ENCODE measurements at places on chromosomes 13 and 19.

- DNase-seq: no peak
Measured at GRCh38 chr19:14978161-14978776, 1.4 kb downstream of the SLC1A6 start.

- DNase-seq: no peak
Measured at GRCh38 chr13:39490136-39490535, 112.9 kb downstream of the LHFPL6 start.

DNA sequence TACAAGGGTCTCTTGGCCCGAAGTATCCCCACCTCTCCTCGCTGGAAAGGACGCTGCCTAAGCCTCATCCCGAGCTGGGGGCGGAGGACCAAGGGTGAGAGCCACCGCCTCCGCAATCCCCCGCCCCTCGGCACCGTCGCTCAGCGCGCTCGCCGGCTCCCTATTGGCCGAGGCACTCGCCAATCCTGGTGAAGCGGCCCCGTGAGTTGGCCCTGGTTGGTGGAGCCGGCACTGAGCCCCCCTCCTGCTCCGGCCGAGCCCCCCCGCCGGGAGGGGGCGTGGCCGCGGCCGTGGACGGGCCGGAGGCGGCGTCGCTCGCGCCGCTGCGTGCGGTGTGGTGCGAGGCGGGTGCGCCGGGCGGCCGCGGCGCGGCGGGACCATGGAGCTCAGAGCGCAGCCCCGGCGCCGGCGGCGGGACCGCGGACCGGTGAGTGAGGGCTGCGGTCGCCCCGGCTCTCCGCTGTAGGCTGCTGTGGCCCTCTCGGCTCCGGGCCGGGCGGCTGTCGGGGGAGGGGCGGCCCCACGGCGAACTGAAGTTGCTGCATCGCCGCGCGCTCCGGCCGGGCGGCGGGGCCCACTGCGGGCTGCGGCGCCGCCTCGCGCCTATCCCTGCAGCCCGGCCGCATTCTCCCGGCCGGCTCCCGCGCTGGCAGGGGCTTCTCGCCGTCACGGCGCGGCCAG, at the start of gene WASF3:
Gene WASF3, plus strand, starts transcription at position 291 of the 681 bp plus-strand sequence. CDS start 84,588 bp downstream, outside the sequence.
- DNase-seq: peak; percentile 79

GRCh38 chr13:50179977-50180376, 164.7 kb downstream of the KCNRG start:
- DNase-seq: no peak

DNA sequence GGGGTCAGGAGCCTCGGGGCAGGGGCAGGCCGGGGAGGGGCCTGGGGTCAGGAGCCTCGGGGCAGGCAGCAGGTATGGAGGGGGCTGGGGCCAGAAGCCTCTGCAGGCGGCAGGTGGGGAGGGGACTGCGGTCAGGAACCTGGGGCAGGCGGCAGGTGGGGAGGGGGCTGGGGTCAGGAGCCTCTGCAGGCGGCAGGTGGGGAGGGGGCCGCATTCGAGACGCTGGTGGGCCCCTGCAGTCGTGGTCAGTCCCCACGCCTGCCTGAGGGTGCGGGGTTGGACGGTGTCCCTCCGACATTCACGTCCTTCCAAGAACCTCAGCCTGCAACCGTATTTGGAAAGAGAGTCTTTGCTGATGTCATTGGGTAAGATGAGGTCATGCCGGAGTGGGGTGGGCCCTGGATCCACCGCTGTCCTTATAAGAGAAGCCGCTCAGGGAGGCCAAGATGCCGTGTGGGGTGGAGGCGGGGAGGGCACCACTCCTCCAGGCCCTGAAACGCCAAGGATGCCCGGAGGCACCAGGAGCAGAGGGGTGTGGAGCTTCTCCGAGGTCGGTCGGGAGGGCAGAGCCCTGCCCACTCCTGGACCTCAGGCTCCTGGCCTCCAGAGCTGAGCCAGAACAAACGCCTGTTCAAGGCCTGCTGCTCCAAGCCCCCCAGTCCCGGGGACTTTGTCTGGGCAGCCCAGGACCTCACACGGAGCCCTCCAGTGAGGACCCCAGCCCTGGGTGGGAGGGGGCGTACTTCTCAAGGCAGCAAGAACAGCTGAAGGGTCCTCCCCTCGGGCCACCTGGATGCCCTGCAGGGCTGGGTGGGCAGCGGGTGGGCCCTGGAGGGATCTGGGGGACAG, 30.1 kb downstream of the PIP5K1C start:
- DNase-seq: no peak

DNA sequence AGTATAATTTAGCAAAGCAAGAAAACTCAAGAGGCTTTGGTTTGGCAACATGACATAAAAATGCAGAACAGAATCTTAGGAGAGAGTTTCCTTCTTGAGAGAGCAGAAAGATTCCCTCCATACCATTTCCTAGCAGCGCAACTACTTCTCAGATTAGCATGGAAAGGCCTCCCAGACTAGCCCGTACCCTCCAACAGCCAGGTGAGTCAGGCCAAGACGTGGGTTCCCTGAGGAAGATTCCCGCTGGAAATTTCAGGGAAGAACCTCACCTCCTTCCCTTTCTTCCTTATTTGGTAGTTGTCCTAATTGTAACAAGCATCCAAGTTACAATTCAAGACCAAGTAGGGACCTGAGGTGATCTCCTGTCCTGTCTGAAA, 12.3 kb downstream of the COL4A2 start:
- DNase-seq: no peak

GRCh38 chr19:14052470-14052869, 9.4 kb downstream of the PALM3 start:
- DNase-seq: no peak

DNA sequence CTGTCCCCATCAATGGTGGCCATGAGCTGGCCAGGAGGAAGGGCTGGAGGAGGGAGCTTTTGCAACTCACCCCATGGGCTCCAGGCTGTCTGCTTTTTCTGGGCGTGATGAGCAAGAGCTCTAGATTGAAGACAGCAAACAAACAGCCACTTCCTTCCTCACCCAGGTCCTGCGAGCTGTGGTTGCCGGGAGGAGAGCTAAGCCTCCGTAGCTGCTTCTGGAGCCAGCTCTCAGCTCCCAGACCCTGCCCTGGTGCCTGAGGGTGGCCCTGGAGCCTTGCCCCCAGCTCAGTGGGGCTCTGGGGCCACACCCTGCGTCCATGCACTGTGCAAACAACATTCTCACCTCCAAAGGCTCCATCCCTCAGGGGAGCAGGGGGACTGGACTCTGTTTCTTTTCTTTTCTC, 6.2 kb downstream of the MYO1F start:
- no peak for DNase-seq

DNA sequence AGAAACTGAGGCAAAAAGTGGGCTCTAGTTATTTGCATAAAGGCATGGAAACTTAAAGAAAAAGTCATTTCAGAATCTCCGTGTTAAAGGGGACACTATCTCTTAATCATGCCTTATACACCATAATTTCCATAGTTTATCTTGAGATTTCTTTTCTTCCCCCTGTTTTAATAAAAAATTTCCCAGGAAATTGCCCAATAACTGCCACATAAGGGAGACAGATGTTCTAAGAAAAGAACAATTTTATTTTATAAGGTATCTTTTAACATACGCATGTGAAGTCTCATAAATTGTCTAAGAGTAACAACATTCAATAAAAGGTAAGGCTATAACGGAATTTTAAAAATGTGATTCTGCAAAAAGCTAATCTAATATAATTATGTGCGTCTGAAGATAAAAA, 371.3 kb downstream of the IRS2 start:
- no peak for DNase-seq

GRCh38 chr13:97321101-97321500, 99.0 kb downstream of the MBNL2 start:
- no peak for DNase-seq

DNA sequence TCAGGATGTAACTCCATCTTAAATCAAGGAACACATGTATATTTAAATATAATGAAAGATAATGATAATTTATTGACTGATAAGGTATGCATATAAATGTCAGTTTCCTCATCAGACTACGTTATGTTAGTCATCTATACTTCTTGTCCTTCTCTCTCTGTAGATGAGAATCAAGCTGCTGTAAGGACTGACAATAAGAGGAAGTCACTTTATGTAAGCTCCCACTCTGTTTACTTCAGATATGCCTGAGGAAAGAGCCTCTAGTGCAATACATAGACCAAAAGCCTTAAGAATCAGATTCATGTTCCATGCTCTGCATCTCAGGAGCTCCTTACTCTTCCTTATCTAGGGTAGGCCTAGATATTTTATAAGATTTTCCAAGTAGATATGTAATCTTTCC, 9.6 kb upstream of the SLITRK6 start:
- no peak for DNase-seq

DNA sequence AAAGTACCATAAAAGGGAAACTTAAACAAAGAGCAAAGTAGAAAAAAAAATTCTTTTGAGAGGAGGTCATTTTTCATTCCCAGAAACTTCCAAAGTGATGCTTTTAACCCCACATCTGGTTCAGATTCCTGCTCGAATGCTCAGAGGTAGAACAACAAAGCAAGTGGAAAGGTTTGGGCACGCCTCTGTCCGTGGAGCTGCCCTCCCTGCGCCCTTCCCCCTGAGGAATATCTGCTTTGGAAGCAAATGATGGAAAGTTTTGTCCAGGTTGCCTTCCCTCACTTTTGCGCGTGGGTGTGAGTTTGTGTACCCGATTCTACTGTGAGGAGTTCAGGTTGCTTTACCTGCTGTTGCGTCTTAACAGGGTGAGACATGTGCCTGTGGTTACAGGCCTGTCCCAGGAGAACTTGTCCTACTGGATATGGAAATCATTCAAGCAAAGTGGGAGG, 110.2 kb downstream of the KLF5 start:
- no peak for DNase-seq

DNA sequence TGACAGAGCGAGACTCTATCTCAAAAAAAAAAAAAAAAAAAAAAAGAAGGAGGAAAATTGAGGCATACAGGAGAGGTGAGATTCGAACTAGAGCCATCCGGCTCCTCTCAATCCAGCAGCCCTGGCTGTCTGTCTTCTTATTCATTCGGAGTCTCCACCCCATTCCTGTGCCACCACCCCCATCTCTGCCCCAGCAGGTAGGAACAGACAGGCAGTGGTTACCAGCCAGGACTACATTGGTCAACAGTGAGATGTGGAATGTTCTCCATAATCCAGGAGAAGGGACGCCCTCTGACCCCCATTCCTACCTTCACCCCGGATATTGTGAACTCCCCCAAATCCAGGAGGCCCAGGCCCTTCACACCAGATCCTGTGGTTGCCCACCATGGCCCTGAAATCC, 6.6 kb upstream of the S1PR2 start:
- DNase-seq: no peak

GRCh38 chr13:91773591-91774227, 375.3 kb downstream of the GPC5 start:
- no peak for DNase-seq

GRCh38 chr13:89869312-89869711, 1478.2 kb upstream of the MIR17HG start:
- no peak for DNase-seq

DNA sequence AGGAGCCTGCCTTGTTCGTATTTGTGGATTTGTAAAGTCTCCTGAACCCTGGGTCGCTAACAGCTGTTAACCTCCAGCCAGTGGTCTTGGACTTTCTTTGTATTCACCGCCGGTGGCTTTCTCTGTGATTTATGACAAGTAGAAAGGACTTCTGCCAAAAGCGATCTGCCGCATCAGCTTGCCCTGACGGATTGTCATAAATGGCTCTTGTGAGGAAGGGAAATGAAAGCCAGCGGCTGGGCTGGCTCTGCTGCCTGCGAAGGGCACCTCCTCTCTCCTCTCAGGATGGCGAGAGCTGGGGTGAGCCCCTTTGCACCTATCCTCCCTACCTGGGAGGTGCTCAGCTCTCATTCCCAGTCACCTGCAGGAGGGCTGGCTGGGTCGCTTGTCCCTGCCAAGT, 25.6 kb downstream of the DHRS12 start:
- DNase-seq: no peak

GRCh38 chr13:51974482-51974881, 36.8 kb downstream of the ATP7B start:
- DNase-seq: no peak

- DNase-seq: no peak
Measured at GRCh38 chr13:110411688-110412059, 104.6 kb downstream of the COL4A2 start.

GRCh38 chr19:17673937-17674799, 14.0 kb downstream of the UNC13A start:
- no peak for DNase-seq

DNA sequence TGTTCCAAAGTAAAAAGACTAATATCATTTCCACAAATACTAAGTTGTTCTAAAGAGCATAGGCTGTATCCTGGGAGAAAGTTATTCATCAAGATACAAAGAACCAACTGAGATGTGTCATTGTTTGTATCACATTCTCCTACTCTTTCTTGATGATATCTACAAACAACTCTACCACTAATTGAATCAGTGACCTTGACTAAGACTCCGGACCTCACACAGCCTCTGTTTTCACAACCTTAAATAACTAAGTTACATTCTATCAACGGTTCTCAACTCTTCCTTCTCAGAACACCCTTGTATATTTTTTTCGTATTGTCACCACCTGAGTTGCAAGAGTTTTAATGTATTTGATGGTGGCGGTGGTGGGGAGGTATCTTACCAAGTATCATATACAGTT, 12.6 kb downstream of the IRS2 start:
- DNase-seq: no peak

DNA sequence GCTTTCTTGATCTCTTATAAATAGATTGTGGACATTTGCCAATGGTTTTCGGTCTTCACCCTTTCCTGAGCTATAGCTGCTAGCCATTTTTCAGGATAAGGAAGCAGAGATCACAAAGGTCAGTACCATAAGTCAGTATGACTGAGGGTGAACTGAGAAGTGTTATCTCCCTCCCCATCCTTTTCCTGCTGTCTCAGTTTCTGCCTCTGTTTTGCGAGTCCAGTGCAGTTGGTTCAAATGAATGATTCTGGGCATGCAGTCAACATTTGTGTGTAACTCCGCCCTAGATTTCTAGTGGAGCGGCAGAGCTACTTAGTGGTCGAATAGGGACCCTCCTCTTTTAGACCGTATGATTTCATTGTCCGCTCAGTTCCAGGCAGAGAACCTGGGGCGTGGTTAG, 460.8 kb upstream of the ARGLU1 start:
- DNase-seq: no peak

DNA sequence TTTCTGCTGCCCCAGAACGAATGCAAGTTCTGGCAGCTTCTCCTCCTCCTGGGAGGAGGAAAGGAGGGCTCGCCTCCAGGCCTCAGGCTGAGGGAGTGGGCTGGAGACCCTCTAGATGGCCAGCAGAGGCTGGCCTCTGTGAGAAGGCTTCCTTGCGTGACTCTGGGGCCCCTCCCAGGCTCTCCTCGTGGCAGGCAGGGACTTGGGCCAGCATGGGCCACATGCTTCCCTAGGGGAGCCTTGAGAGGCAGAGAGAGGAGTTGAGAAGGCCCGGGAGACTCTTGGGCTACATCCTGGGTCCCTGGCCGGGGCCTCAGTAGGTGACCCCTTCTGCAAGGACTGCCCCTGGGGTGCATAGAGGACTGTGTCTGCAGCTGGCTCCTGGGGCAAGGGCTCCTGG, 25.9 kb downstream of the LYL1 start:
- DNase-seq: no peak

DNA sequence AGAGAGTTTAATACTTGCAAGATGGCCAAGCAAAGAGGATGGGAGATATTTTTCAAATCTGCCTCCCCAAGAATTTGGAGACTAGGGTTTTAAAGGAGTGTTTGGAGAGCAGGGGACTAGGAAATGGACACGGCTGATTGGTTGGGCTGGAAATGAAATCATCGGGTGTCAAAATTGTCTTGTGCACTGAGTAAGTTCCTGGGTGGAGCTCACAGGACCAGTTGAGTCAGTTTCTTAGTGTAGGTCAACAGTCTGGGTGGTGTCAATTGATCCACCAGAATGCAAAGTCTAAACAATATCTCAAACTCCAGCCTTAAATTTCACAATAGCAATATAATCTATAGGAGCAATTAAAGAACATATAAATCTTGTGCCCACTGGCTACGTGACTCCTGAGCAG, 23.0 kb upstream of the CEACAM4 start:
- no peak for DNase-seq

Data from GM06990 (cell line).